T-helper 17 cell (primary cell): ENCODE measurements at places on chromosomes 3 and 15.

DNA sequence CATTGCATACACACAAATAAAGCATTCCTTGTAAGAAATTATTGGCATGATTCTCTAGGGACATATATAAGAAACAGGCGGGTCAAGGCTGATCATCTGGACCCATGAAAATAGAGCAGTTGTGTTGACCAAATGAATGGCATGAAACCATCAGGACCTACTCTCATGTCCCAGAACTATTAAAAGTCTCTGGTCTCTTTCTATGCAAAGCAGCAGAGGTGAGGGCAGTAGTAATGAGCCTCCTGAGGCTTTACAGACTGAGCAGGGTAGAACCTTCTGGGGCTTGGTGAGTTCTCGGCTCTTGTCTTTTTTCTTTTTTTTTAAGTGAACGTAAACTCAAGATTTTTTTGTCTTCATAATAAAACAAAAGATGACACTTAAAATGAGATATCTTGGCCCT lies 9.3 kb downstream of the GLDN start:
- DNase-seq, result no peak

- DNase-seq, result no peak
These were observed 17.3 kb downstream of the LTF start for GRCh38 chr3:46447228-46447985.

- DNase-seq, result no peak
These were observed 161.6 kb upstream of the PDZRN3 start for GRCh38 chr3:73786321-73786807.

- no peak for DNase-seq
These were observed 35.1 kb downstream of the HGD start for GRCh38 chr3:120646771-120647432.

DNA sequence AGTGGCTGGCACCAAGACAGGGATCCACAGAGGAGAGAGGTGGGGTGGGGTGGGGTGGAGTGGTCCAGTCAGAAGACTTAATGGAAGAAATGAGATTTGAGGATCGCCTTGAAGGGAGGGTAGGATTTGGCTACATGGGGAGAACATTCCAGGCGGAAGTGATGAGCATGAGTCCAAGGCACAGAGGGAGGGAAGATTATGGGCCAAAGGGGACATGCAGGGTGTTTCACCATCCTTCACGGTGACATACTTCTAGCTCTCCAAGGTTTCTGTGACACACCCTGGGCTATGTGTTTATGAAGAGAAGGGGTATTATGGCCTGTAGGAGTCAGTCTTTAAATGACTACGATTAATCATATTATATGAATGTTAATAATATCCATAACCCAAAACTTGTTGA lies 7.7 kb upstream of the FBN1 start:
- DNase-seq, result no peak

DNA sequence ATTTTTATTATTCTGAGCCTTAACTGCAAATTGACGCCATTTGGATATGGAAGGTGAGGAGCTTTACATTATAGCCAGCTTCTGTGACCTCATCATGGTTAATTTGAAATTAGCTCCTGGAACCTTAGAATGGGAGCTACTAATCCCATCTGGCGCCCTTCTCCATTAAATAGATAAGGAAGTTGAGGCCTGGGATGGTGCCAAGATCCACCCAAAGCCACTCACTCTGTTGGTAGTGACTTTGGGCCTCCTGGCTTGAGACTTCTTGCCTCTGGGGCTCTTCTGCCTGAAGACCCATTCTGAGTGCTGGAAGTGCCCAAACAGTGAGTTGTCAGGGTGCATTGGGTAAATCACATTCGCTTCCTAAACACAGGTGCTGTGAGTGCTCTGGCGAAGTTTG lies 12.0 kb upstream of the HMCES start:
- DNase-seq, result no peak

DNA sequence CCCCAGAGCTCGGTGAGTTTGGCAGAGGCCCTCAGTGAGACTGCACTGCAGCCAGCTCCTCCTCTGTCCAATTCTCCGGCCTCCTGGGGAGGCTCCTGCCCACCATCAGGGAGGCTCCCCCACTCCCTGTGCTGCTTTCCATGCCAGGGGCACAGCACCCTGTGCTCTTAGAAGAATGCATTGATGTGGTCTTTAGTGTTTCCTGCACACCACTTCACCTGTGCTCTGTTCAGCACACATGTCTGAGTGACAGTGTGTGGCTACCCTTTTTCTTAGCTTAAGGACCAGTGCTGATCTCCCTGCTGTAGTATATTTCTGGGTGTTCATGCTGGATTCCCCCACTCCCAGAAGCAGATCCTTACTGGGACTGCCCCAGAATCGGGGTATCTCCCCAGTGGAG lies 36.2 kb upstream of the PRR20G start:
- no peak for DNase-seq

DNA sequence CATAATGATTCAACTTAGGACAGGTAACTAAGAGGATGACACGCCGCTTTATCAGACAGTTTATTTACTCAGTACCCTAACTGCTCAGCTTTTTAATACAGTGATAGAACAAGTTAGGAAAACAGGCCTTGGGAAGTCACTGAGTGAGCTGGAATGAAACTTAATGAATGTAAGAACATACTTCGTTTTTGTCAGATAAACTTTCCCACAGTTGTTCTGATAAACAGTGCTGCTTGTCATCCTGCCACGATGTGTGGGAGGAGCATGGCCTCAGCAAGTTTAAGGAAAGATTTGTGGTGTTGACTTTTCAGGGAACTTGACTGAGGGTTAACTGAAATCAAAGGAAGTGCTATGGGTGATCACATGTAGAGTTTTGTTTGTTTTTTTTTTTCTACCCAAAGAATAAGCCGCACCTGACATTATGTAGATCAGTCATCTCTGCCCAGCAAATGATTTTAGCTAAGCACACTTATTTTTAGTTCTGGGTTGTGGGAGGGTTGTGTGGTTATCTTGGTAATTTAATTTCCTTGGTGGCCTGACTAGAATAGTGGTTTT lies 5.6 kb upstream of the P2RY14 start:
- no peak for DNase-seq

GRCh38 chr3:112687616-112688015 lies 46.7 kb upstream of the CCDC80 start:
- DNase-seq, result no peak
